ENCODE measurements at places on chromosomes 7 and 10. TPM values are rescaled to one million over a fixed set of nuclear protein-coding genes. Genes with fewer than 3 reads are reported as not detected.

The SPDYE8 gene
- 0.19 TPM for polyA plus RNA-seq

The HGF gene
- polyA plus RNA-seq, result not detected

The MTPN gene
- 235 TPM for polyA plus RNA-seq

The RPEL1 gene
- not detected for polyA plus RNA-seq

The OPALIN gene
- not detected for polyA plus RNA-seq

The DNAH11 gene
- not detected for polyA plus RNA-seq

The STEAP4 gene
- 0.09 TPM for polyA plus RNA-seq
